ENCODE measurements at places on chromosomes 16 and 17. TPM values are rescaled to one million over a fixed set of nuclear protein-coding genes. Genes with fewer than 3 reads are reported as not detected.

The ORC6 gene
- total RNA-seq, result 3.3 TPM

The WNT9B gene
- total RNA-seq, result not detected

The CARD14 gene
- total RNA-seq, result 0.52 TPM

The SCRN2 gene
- total RNA-seq, result 34.8 TPM

The FBXL16 gene
- 0.09 TPM for total RNA-seq

All from dermis lymphatic vessel endothelial cell (primary cell).